Head of caudate nucleus (tissue), 42 donors: ENCODE measurements at places on chromosomes 11 and 22.

GRCh38 chr11:76701294-76702040 lies 30.9 kb upstream of the LRRC32 start:
- no peak for DNase-seq

GRCh38 chr11:1082728-1083620 lies 8.3 kb downstream of the MUC2 start:
- DNase-seq, result no peak

GRCh38 chr11:76762867-76763572 lies 20.1 kb upstream of the TSKU start:
- DNase-seq, result no peak

DNA sequence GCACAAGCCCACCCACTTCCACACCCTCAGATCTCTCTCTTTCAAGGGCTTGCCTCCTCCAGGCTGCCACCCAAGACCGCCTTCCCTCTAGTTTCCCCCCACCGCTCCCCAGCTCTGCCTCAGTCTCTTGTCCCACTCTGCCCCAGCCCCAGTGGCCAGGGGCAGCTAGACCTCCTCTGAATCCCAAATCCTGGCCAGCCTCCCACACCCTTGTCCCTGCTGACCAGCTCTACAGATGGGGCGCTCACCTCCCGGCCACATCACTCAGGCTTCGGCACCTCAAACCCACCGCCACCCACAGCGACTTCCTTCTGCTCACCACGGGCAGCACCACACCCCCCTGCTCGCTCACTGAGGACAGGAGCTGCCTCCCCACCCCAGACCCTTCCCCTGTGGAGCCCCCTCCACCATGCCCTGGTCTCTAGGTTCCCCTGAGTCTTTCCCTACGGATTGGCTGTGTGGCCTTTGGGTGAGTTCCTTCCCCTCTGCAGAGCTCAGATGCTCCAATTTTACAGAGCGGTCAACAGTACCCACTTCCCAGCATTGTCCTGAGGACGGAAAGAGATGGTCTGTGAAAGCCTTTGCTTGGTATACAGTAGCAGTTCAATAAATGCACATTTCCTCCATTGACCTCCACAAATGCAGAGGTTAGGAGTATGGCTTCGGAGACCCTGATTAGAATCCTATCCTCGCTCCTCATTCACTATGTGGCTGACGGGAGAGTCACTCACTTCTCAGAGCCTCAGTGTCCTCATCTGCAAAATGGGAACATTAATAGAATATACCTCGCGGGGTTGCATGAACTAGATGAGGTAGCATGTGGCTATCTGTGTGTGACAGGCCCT lies 11.5 kb upstream of the SPI1 start:
- DNase-seq, result no peak

GRCh38 chr11:71499125-71499524 lies 27.9 kb upstream of the KRTAP5-7 start:
- DNase-seq, result no peak

DNA sequence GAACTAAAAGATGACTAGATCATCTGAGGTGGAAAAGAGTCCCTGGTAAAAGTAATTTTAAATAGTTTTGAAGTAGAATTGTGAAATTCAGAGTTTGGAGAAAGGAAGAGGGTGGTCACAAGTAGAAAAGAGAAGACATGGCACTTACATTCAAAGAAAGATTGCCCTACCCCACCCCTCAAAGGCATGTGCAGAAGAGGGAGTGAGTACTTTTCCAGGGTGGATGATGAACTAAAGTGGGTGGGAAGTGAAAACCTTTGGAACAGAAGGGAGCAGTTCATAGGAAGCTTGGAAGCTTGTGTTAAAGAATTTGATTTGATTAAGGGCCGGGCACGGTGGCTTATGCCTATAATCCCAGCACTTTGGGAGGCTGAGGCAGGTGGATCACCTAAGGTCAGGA lies 23.6 kb downstream of the SREBF2 start:
- no peak for DNase-seq

- no peak for DNase-seq
Measured at GRCh38 chr22:35970616-35971455, 57.8 kb downstream of the RBFOX2 start.

- no peak for DNase-seq
Measured at GRCh38 chr11:38254913-38255312, 1656.9 kb upstream of the RAG2 start.
